ENCODE measurements at places on chromosomes 11 and 22.

GRCh38 chr11:126440276-126440675 is 84.8 kb downstream of the ST3GAL4 start:
- DNase-seq: no peak

DNA sequence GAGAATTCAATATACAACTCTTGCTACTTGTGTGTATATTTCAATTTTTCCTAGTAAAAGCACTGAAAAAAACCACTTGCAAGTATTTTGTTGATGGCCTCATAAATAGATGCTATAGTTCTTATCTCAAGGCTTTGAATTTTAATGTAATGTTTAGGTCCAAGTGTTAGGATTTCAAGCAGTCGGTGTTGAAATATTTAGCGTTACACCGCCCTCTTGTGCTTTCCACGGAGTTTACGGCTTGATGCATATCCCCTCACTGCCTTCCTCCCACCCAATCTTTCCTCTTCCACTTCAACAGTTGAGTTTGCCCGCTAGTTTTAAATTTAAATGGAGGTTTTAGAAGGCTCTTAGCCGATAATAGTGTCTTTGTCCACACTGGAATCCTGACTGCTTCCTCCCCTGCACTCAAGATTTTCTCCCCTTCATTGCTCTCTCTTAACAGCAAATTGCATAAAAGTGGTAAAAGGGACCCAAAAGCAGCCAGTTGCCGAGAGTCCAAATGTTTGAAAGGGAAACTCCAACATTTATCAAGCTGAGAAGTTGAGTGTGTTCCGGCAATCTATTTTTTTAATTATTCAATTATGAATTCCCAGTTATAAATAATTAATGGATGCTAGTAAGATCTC is 25.9 kb upstream of the HTATIP2 start:
- DNase-seq: no peak

GRCh38 chr11:110425751-110426545 is 3.8 kb upstream of the FDX1 start:
- no peak for DNase-seq

GRCh38 chr11:115084231-115084630 is 405.9 kb downstream of the NXPE2 start:
- no peak for DNase-seq

GRCh38 chr22:50171319-50171964 is 911 bp downstream of the PANX2 start:
- no peak for DNase-seq

GRCh38 chr11:132556316-132556715 is 976.0 kb downstream of the OPCML start:
- peak; percentile 70 for DNase-seq

DNA sequence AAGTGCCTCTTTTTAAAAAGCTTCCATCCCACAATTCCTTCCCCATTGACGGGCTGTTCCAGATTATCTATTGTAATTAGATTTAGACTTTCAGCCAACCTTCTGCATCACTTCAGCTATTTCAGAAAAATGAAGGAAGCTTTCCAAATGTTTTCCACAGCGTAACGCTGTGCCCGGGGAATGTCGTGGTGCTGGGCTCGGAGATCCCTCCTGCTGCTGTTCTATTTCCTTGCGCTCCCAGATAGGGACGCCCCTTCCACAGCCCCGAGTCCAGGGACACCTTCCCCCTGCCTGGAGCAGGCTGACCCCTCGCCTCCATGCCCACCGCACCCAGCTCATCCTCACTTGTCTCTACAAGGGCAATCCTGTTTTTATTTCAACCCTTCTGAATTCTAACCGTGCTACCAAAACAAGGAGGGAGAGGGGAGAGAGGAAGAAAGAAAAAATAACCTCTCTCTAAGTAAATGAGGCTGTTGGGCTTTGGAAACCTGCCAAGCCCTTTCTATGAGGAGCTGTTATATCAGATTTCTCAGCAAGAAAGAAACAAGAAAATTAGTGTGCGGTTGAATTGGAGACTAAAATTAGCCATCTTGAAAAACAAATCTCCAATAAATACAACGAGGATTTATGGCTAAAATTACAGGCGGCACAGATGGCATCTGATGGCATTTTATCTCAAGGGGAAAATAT is 366.9 kb downstream of the BRD1 start:
- no peak for DNase-seq

GRCh38 chr11:93481696-93482095 is 61.5 kb downstream of the SMCO4 start:
- no peak for DNase-seq

GRCh38 chr11:8527939-8528338 is 66.1 kb downstream of the STK33 start:
- no peak for DNase-seq

- no peak for DNase-seq
These were observed 578.0 kb downstream of the INSC start for GRCh38 chr11:15692739-15693138.

- no peak for DNase-seq
These were observed 115.0 kb upstream of the NARS2 start for GRCh38 chr11:78689585-78690153.

DNA sequence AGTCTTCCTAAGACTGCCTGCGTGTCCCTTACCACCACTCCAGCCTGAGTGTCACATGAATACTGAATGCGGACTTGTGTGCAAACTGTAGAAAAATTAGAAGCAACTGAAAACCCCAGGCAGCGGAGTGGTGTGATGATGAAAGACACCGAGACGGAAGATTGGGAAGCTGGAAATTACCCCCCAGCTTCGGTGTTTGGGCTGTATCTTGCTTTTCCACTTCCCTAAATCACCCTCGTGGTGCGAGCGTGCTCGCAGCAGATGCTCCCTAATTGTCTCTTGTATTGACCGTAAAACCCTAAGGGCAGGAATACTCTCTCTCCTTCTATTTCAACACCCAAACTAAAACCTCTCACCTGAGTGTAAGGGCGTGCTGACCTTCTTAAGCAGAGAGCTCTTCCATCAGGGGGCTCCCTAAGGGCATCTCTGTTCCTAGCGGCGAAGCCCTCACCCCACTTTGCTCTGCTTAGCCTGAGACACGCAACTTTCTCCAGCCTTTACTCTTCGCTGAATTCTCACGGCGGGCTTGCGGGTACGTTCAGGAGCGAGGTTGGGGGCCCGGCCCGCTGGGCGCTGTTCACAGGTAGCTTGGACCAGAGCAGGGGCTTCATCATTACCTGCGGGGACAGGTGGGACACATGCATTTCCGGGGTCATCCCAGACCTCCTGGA is 62.4 kb downstream of the CRYBB2 start:
- DNase-seq: no peak

DNA sequence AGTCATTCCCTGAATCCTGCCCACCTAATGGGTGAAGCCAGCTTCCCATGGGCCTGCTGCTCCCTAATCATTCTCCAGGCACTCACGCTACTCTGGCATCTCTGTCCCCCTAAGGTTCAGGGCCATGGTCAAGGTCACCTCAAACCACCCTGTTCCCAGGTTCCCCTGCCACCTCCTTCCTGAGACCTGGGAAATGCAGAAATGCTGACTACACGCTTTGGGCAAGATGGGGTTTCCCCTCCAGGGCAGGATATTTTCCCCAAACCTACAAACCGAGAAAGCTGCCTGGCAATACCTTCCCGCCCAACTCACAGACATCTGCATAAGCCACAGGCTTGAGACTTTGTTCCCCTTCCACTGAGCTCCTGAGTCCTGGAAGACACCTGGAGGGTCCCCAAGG is 97.6 kb downstream of the FEZ1 start:
- DNase-seq: no peak

DNA sequence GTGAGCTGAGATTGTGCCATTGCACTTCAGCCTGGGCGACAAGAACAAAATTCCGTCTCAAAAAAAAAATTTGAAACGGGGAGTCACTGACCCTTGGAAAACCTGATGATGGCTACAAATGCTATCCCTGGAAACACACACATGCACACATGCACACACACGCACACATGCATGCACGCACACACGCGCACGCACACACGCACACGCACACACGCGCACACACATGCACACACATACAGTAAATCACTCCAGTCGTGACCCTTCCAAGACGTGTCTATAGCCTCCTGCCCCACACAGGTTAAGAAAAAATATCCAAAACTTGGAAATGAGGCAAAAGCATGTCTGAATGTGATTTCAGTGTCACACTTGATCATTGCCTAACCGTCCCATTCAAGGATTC is 6.7 kb upstream of the CPT1A start:
- no peak for DNase-seq

- no peak for DNase-seq
These were observed 392.0 kb upstream of the KIRREL3 start for GRCh38 chr11:127392575-127392974.

GRCh38 chr11:22444076-22444475 is 105.9 kb downstream of the SLC17A6 start:
- no peak for DNase-seq

DNA sequence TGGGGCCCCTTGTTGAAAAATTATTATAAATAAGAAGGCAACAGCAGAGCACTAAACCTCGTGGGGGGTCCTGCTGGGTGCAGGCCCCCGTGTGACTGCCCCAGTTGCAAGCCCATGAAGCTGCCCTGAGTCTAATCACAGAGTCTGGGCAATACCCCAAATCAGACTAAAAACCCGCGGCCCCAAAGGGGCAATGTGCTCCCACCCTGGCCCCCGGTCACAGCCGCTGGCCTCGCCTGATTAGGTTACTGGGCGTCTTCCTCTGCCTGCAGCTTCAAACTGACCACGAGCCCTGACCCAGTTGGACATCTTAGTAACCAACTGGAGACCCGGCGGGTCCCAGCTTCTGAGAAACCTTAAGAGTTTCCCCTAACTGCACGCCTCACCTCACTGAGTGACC is 1.6 kb downstream of the CXCR5 start:
- DNase-seq: no peak

DNA sequence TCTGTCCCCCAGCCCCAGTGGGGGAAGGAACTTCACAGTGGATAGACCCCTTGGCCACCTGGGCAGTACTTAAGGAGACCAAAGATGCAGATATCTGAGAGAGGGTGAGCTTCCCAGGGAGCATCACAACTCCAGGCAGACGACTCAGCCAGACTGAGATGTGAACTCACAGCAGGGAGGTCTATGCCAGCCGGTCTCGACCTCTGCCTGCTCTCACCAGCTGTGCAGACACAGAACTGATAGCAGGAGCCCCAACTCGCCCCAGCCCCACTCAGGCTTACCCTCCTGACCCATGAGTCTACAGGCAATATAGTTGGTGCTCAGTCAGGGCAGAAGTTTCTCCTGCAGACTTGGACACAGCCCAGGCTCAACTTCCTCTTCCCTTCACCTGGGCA is 29.7 kb upstream of the ACCSL start:
- DNase-seq: no peak

GRCh38 chr11:89537936-89538335 is 46.8 kb upstream of the NOX4 start:
- no peak for DNase-seq

DNA sequence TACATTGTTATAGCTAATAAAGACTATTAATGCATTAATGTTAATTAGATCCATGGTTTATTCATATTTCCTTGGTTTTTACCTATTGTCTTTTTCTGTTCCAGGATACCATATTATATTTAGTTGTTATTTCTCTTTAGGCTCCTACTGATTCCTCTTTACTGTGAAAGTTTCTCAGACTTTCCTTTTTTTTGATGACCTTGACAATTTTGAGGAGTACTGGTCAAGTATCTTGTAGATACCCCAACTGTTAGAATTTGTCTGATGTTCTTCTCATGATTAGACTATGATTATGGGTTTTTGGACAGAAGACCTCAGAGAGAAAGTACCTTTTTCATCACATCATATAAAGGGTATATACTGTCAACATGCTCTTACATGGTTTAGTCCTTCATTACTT is 26.6 kb downstream of the EMSY start:
- no peak for DNase-seq

- DNase-seq: no peak
These were observed 46.9 kb upstream of the TUB start for GRCh38 chr11:8034106-8034585.

DNA sequence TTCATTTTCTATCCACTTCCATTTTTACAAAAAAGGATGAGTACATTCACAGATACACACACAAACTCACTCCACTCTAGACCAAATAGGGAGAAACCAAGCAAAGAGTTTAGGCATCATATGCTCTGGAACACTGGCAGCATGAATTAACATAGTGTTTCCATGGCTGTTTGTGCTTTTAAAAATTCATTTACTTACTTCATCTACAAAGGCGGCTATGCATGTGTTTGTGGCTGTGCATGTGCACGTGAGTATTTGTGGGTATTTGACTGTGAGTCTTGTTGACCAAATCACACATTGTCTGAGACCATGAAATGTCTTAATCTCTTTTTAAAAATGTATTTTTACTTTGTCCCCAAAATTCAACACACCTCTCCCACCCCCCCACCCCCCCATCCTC is 203.0 kb upstream of the SESN3 start:
- no peak for DNase-seq

GRCh38 chr11:100855466-100856067 is 168.5 kb downstream of the ARHGAP42 start:
- DNase-seq: peak; percentile 4

DNA sequence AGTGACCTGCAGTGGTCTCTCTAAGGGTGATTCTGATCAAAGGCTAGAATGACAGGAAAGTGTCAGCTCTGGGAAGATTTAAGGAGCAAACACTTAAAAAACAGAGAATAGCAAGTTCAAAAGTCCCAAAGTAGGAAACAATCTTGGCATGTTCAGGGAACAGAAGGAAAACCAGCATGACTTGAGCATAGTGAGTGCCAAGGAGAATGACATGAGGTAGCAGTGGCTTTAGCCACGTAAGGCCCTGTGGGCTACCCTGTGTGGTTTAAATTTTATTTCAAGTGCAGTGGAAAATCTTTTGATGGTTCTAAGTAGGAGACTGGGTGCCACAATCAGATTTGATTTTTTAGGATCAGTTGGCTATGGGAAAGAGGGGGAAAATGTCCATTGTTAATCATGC is 149.4 kb downstream of the WNT11 start:
- no peak for DNase-seq

DNA sequence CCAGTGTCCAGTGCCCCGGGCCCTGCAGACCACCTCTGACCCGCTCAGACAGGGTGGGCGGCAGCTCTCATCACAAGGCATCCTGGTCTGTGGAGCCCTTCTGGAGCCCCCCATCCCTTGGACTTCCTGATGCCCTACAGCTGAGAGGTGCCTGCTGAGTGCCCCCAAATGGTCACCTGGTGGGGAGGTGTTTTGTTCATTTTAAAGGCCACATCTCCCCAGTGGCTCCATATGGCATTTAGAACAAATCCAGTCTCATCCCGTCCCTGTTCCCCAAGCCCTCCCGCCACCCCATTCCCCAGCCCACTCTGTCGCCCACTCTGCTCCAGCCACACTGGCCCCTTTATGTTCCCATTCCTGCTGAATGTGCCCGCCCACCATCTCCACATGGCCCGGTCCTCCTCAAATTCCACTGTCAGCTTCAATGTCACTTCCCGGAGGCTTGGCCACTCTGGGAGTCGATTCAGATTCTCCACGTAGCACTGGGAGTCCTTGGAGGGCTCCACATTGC is 32.8 kb downstream of the OSBPL5 start:
- DNase-seq: no peak

GRCh38 chr22:24471570-24471969 is 23.6 kb upstream of the UPB1 start:
- no peak for DNase-seq

Measured in GF-D8 (cell line).